Ammon's horn (tissue), 1 donor: ENCODE measurements at places on chromosomes 13 and 19.

DNA sequence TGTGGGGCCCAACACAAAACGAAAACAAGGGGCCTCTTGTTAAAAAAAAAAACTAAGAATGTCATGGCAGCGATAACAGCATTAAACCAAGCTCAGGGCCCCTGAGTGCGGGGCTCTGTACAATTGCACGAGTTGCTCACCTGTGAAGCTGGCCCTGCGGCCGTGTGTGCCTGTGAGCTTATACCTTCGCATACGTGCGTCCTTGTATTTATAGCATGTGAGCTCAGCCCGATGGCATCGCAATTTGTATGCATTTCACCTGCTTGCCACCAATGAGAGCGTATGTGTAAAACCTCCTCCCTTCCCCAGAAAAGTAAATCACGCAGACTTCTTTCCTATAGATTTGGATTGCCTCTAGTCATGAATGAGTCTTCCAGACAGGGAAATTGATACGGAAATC lies 17.1 kb downstream of the HNRNPM start:
- no peak for DNase-seq

DNA sequence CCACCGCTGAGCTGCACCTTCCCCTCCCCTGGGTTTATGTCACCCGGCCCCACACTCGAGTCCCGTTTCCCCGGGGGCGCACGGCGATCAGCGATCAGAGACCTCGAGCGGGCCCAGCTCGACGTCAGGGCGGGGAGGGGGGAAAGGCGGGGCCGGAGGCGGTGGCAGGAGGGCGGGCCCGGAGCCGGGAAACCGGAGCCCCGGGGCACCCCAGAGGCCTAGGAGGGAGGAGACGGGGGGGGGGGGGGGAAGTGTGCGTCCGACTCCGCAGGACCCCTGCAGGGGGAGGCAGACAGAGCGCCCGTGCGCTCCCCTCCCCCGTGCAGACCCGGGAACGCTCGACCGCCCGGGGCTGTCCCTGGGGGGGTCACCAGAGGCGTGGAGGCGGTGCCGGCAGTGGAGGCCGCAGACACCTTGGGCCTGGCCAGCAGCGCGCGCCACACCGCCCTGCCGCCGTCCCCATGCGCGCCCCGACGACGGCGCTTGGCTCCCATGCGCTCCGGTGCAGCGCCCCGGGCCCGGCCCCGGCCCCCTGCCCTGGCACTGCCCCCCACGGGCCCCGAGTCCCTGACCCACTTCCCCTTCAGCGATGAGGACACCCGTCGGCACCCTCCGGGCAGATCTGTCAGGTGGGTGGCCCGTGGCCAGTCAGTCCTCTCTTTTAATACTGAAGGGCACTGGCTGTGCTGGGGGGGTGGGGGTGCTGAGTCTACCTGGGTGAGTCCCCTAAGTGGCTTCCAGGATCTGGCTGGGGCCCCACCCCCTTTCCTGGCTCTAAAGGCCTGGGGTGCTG lies 11.8 kb downstream of the PDE4A start:
- no peak for DNase-seq

DNA sequence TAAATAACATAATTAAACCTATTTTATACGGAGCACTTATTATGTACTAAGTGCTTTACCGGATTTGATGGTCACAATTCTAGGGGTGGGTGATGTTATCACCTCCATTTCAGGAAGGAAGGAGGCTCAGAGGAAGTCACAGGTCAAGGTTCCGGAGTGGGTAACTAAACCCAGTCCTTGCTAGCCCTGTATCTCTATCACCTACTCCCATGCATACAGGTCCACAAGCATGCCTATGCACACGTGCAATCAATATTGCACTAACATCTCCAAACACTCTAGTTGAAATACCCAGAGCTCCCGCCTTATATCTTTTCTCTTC lies 17.8 kb upstream of the FOSB start:
- DNase-seq = no peak

GRCh38 chr19:37941782-37942515 lies 34.9 kb downstream of the SIPA1L3 start:
- DNase-seq = no peak
